Non-pigmented ciliary epithelial cell (primary cell): ENCODE measurements at places on chromosomes 12 and 14.

GRCh38 chr14:79614448-79614847, 596.9 kb downstream of the DIO2 start:
- no peak for DNase-seq

- no peak for DNase-seq
Measured at GRCh38 chr14:96592591-96593386, 90.6 kb downstream of the PAPOLA start.

DNA sequence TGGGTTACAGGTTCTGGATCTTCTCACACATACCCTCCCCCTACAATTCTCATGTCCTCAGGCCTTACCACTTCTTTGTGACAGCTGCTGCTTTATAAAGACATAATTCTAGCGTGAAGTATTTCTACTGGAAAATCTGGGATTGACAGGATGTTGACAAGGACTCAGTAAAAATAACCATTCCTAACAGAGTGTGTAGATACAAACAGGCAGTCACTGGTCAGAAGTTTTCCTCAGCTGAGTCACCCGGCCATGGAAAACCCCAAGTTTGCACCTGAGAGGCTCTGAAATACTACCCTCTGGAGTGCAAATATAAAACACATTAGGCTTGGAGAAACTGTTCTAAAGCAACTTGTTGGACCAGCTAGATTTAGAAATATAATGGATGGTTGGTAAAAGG, 54.4 kb downstream of the SPPL3 start:
- DNase-seq = peak; percentile 41

- DNase-seq = no peak
Measured at GRCh38 chr14:75010472-75011093, 7.9 kb downstream of the EIF2B2 start.

GRCh38 chr14:23694949-23695663, 58.9 kb downstream of the DHRS2 start:
- DNase-seq = no peak

DNA sequence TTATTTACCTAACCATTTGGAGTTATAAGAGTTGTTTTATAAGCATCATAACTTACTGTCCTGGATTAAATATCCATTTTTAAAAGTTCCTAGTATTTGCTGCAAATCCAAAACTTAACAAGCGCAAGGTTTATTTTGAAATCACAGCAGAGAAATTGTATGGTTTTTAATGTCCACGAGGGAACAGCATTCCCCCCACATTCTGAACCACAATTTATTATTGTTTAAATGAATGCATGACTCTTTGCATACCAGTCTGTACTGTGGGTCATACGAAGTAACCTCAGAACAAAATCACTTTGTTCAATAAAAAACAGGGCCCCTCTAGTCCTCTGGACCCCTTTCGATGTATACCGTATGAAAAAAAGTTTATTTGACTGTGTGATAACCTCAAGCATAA, 75.9 kb downstream of the DACT1 start:
- no peak for DNase-seq

DNA sequence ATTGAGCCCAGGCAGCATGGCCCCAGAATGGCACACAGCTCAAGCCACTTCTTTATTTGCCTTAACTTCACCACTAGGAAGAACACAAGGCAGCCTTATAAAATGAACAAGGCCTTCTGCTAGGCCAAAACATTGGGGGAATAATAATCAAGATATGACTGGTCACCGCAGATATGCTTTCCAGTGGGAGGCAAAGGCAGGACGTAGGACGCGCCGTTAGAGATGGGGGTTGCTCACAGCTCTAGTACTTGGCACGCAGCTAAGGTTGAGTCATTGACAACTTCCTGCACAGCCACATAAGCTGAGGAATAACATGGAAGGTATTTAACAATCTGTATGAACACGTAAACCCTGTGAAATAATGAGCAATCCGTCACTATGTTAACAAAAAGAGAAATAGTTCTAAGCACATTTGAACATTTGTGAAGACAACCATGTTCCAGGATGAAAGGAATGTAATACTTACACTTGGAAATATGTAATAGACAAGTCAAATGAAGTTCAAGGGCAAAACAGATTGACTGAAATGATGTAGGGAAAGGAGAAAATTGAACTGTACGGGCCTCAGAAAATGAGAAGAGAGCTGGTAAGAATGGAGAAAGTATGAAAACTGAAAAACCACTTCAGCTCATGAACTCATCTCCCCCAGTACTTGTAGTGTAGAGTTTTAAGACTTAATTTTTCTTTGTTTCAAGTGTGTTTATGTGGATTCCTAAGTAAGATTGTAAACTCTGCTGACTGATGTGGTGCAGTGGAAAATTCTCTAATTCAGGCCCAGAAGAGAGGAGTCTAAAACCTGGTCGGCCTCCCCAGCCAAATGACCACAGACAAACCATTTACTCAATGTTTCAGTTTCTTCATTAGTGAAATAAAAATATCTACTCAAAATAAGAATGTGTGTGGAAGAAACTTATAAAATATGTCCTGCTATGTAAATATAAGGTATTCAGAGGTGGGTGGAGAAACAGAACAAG, 59.3 kb upstream of the CCDC91 start:
- peak; percentile 100 for DNase-seq

DNA sequence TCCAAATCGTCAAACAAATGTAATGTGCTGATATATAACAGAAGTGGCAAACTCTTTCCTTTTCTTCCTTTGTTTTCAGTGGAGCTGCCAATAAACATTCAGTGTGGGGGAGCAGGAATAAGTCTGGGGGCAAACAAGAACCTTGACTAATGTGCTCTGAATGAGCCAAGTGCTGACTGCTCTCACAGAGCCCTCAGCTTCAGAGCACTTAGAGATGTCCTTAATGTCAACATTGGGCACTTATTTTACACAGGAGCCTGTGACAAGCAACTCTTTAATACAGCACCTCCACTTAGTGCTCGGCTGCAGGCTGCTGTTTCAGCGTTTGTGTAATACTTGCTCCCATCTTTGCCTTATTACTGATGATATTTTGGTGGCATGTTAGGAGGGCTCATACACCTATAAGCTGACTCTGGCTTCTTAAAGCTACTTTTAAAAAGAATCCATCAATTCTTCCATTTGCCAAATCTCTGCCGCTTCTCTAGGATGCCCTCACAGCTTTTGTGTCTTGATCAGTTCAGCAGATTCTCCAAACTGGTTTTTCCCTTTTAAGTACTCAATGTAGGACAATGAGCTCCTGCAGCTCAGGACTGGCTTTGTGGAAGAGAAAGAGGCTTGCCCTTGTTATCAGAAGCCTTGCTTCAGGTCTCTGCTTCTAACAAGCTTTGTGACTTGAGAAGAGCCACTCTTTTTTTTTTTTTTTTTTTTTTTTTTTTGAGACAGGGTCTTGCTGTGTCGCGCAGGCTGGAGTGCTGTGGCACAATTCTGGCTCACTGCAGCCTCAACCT, 206.6 kb downstream of the MON2 start:
- DNase-seq = no peak

DNA sequence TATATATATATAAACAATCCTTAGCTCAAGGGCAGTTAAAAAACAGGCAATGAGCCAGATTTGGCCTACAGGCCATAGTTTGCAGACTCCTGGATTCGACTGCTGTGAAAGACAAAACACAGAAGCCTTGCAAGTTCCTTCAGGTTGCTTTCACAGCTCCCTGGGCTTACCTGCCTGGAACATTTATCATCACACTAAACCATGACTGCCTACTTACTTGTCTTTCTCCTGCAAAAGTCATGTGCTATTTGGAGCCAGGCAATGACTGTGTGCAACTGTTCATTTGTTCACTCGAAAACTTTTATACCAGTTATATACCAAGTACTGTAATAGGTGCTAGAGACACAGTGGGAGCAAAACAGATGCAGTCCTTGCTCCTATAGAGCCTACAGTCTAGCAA, 2.2 kb upstream of the RPS6KA5 start:
- no peak for DNase-seq

GRCh38 chr12:65278576-65279368, at the start of gene MSRB3:
TSS of gene MSRB3 (plus strand) at chr12:65278683. CDS start at chr12:65308580, 29,897 bp downstream.
- no peak for DNase-seq

- no peak for DNase-seq
Measured at GRCh38 chr14:78683206-78683605, 513.0 kb downstream of the NRXN3 start.

- DNase-seq = no peak
Measured at GRCh38 chr12:30533558-30534265, 162.0 kb downstream of the IPO8 start.

- DNase-seq = peak; percentile 19
Measured at GRCh38 chr14:60482743-60483142, 3.1 kb downstream of the C14orf39 start.

DNA sequence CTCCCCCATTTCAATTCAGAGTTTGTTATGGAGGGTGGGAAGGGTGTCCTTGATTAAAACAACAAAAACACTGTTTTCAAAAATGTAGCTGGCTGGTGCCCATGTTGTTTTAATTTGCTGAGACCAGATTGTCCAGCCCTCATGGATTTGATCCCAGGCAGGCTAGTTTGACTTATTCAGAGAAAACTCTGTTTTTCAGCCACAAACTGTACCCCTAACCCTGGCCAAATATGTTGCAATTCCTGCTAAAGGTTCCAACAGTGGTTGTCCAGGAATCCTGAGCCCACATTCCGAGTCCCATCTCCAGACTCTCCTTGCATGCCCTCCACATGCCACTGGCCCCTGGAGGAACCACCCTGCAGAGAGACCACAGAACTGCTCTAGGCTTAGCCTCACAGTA, 36.0 kb downstream of the MAP1LC3B2 start:
- DNase-seq = no peak

- DNase-seq = no peak
Measured at GRCh38 chr12:47891356-47891755, 13.4 kb downstream of the VDR start.

DNA sequence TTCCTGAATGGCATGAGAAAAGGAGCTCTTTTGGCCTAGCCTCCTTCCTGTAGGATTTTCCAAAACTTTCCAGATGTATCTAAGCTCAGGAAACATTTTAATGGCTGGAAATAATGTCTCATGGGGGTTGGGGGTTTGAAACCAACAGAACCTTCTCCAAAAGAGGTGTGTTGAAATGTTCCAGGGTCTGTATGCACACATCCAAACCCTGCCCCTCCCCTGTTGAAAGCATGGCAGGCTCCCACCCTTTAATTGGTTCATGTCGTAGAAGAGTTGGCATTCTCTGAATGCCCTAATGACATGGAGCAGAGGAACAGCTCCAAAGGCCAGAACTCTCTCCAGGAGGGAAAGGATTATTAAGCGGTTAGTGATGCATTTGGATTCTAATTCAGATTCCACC, 353.2 kb downstream of the ZFP36L1 start:
- no peak for DNase-seq

GRCh38 chr12:26122061-26122680, 2.7 kb downstream of the BHLHE41 start:
- DNase-seq = no peak

DNA sequence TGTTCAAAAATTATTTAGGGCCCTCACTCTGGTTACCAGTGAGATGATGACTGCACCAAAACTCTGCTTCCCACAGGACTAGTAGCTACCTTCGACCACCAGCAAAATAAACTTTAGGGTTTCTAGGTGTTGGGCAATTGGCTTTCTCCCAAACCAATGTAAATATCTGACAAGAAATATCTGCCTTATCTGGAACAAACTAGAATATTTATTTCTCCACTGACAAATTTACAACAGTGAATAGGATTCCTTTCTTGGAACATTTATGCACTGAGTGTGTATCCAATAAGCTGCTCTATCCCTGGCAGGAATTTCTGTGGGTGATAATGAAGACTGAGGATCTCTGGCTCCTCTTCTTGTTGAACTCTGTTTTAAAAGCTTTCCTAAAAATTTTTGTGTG, 148.6 kb downstream of the SLC6A15 start:
- DNase-seq = no peak
